ENCODE measurements at places on chromosomes 7 and 10.

DNA sequence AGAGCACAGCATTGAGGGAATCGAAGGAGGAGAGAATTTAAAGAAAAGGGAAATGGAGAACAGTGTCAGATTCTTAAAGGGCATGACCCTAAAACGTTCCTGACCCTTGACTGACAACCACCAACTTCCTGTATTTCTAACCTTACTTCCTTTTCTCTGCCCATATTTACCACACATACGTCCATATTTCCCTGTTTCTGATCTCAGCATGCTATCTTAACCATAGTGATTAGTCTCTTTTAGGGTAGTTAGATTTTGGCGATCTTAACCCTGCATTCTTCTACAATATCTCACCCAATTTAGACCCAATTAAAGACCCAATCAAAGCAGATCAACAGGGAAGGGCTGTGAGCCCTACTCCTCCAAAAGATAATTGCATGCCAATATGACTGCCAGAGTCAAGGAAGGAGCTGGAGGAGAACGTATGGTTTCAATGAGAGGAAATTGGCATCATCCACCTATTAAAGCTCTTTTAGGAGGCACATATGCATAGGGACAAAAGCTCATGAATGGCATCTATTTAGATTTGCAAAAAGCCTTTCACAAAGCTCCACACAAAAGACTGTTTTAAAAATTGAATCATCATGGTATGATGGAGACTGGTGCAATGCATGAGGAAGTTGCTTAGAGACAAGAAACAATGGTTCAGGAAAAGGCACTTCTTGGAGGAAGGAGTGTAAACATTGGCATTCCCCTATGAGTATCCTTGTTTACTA lies 49.0 kb upstream of the ARHGAP12 start:
- DNase-seq = no peak

GRCh38 chr7:73778801-73779389 lies 8.8 kb upstream of the CLDN3 start:
- DNase-seq = no peak

DNA sequence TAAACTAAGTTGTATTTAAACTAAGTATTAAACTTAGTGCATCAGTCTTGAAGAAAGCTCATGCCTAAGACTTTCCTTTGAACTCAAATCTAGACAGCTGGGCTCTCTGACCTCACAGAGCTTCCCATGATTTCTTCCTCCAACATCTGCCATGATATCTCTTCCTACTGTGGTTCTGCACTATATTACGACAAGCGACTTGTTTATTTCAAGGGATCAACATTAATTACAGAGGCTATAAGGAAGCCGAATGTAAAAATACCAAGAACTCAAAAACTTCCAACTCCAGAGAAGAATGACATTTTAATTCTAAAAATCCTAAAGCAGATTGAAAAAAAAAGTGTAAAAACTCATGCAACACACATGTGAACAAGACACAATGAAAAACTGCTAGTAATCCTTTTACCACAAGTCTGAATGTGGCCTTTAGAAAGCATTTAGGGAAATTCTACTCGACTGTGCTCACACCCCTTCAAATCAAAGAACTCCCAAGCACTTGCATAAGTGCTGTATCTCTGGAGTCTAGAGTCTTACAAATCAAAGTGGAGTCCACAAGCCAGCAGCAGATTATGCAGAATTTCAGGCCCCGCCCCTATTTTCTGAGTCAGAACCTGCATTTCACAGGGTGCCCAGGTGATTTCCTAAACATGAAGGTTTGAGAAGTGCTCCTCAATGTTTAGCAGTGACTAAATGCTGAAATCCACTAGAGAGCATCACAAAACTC lies 22.7 kb upstream of the WASHC2A start:
- no peak for DNase-seq

- DNase-seq = no peak
Measured at GRCh38 chr7:131103997-131104396, 223.7 kb upstream of the MKLN1 start.

DNA sequence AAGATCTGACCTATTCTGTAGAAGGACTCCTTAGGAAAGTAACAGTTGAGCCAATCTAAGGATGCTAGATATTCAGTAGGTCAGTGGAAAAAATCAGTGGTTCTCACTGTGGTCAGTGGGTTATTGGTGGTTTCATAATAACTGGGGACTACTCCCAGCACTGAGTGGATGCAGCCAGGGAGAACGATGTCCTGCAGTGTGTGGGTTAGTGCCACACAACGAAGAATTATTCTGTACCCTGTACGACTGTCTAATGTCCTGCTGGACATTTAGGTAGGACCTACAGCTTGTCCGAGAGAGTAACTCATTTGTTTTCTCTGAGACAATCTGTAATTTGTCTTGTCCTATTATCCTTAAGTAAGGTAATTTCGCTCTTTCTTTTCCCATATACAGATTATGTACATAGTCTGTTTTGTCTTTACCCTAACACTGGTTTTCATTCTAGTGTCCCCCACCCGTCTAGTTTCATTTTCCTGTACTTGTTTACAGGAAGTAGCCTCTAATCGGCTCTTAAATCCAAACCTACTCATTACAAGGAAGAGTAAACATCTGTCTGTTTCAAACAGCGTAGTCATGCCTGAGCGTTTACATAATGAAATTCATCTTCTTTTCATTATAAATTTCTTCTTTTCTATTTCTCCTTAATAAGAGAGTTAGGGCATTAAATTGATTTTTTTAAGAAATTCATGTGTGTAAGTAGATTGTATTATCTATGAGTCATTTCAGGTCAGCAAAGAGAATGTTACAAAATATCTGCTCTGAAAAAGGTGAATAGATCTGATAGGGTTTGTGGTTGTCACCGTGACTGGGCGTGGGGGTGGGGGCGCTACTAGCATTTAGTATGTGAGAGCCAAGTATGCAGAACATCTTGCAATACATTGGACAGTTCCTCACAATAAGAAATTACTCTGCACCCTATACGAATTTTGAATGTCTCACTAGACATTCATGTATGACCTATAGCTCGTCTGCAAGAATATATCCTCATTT lies 8.3 kb upstream of the ZC3HAV1L start:
- DNase-seq = no peak

DNA sequence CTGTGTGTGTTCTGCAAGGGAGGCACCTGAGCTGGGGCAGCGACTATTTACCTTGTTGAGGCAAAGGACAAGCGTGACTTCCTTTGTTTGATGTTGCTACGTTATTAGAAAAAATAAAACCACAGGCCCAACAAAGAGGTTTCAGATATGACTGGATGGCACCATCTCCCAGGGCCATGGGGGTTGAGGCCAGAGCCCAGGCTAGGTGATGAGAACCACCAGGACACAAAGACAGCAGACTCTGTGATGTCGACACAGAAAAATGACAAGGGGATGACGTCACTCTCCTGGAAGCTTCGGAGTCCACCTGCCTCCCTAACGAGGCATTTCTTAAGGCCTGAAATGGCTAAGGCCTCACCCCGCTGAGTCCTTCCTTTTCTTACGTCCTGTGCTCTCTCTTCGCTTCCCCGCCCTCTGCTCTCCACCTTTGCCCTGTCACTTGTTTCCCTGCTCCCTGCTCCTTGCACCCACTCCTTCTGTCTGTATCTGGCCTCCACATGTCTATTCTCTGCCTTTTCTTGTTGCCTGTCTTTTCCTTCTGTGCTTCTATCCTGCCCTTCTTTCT lies 83.0 kb upstream of the ADRB1 start:
- DNase-seq = peak; percentile 11

GRCh38 chr10:100502926-100503494 lies 16.7 kb downstream of the SEC31B start:
- no peak for DNase-seq

DNA sequence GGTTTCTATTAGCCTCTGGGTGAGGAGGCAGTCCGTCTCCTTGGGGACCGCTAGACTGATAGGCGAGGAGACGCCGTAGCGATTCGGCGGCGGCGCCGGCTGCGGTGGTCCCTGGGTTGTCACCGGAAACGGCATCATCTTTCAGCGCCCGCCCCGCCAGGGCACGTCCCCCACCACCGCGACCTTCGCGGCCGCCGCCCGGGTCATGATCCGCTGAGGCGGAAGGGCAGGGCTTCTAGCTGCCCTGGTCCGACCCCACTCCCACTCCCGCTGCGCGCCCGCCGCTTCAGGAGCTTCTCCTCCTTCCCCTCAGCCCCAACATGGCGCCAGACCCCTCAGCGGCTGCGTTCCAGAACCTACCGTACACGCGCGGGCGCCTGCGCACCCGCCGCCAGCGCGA lies at the start of gene PAPOLB:
Gene PAPOLB (minus strand): TSS at position 358 of the 400 bp plus-strand sequence. CDS start 220 bp downstream, at position 138.
- no peak for DNase-seq

DNA sequence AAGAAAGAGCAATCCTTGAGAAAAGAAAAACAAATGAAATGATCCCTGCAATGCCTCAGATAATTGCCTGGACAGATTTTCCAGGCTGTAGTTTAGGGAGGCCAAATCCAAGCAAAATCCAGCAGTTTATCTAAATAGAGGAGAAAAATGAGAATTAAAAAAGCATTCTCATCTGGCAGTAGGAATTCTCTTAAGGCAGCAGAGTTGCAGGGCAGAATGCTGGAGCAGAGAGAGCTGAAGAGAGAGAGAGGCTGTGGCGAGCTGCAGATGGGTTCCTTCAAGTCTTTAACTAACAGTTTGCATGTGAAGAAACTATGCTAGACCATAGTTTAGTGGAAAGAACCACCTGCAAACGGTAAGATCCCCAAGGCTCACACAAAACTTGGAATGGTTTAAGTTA lies 6.0 kb upstream of the LIPA start:
- DNase-seq = no peak

DNA sequence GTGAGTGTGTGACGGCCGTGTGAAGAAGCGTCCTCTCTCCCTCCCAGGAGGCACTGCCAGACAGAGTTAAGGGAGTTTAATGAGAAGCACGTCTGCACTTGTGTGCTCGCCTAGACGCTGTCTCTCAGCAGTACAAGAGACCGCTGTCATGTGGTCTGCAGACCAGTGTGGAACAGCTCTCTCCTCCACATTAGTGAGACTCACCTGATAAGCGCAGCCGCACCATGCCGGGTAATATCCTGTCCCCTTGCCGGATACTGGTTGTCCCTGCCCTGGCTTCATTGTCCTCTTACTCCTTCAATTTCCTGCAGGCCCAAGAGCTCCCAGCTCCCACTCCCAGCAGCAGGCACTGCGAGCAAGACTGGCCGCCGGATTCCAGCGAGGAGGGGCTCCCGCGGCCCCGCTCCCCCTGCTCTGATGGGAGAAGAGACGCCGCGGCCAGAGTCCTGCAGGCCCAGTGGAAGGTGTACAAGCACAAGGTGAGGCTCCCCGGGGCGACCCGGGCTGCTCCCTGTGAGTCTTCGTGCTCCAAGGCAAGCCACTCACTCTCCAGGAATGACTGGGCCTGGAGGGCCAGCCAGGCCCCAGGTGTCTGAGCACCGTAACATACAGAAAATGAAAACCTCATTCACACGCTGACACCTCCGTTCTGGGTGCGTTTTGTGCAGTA lies 33.5 kb upstream of the TTYH3 start:
- DNase-seq = no peak

GRCh38 chr10:110762849-110763211 lies 108.9 kb upstream of the PDCD4 start:
- DNase-seq = no peak

DNA sequence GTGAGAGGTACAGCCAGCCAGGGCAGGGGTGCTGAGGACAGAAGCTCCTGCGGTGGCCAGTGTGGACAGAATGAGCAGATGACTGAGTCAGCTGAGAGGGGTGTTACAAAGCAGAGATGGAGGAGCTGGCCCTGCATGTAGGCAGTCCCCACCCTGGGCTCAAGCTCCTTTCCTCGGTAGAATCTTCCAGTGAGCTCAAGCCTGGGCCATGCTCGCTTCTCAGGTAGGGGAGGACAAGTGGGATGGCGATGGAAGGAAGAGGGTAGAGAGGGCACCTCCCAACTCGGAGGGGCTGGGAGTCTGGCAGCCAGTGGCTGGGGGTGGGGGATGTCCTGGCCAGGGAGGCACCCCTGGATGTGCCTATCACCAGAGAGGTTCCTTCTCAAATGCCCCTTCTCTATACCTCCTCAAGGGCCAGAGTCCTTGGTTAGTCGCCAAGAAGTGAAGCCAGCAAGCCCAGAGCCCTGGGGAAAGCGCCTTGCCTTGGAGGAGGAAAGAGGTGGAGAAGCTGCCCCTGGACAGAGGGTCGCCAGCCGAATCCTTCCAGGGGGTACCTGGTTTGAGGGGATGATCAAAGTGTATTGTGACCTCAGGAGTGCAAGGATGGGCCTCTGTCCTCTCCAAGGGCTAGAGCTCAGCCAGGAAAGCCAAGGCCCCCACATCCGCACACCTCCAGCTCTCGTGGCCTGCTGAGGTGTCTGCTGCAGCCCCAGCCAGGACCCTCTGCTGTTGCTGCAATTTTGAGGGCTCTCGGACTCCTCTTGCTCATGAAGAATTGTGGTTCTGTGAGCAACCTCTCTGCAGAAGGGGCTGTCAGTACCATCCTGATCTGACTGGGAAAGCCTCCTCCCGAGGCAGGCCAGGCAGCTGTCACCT lies 88.6 kb upstream of the MACROH2A2 start:
- DNase-seq = no peak

DNA sequence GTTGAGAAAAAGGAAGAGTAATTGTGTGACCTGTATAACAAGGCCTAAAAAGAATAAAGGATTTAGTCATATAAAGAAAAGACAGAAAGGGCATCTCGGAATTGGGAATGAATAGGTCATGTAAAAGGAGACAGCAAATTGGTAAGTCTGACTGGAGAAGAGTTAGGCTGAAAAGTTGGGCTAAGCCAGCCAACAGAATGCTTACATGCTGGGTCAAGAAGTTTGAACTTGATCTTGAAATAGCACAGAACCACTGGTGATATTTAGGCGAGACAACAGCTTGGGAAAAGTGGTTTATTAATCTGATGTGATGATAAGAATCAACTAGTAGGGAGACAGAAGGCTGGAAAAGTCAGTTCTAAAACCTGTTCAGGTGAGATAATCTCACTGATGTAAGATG lies 4.8 kb downstream of the IDE start:
- no peak for DNase-seq

DNA sequence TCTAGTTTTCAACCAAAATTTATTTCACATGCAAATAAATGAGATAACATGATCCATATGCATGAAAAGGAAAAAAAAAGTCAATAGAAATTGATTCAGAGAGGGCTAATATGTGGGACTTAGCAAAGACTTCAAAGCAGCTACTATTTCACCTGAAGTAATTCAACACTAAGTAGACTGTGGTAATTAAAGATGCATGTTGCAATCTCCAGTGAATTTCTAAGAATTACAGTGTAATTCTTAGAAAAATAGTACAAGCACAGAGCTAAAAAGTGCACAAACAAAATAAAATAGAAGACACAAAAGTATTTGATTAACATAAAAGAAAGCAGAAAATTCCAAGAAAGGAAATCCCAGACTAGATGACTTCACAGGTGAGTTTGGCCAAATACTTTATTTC lies 25.7 kb downstream of the GPR22 start:
- DNase-seq = no peak

DNA sequence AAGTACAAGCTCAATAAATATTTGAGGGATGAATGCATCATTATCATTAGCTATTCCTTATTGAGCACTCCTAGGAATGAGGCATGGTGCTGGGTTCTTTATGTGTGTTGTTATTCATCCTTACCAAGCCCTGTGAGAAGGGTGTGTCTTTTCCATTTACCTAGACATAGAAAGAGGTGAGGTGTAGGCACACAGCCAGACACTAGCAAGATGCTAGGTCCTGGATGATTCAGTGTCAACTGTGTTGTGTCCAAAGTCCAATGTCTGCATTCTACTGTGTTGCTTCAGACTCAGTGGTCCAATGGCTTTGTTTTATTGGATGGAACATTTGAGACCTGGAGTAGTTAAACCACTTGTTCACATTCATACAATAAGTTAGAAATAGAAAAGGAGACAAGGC lies 605.5 kb downstream of the LRMDA start:
- DNase-seq = no peak

GRCh38 chr10:72133517-72133916 lies 45.2 kb upstream of the SPOCK2 start:
- DNase-seq = no peak

GRCh38 chr10:8405596-8405995 lies 351.1 kb downstream of the GATA3 start:
- no peak for DNase-seq
